ENCODE measurements at places on chromosomes 13 and 19.

GRCh38 chr13:50082426-50083281 is 67.4 kb downstream of the KCNRG start:
- peak; percentile 48 for DNase-seq

DNA sequence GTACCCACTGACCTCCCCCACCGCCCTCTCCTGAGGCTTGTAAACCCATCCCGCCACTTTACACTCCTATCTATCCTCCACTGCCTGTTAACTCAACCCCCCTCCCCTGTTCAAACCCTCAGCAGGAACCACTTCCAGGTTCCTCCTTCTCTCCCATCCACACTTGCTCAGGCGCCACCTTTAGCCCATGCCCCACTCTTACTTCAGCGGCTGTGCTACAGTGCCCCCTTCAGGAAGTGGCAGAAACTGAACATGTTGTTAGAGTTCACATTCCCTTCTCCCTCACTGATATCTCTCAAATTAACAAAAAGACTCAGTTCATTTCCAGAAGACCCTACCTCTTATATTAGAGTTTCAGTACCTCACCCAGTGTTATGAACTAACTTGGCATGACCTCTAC is 49.4 kb downstream of the ZNF91 start:
- no peak for DNase-seq

DNA sequence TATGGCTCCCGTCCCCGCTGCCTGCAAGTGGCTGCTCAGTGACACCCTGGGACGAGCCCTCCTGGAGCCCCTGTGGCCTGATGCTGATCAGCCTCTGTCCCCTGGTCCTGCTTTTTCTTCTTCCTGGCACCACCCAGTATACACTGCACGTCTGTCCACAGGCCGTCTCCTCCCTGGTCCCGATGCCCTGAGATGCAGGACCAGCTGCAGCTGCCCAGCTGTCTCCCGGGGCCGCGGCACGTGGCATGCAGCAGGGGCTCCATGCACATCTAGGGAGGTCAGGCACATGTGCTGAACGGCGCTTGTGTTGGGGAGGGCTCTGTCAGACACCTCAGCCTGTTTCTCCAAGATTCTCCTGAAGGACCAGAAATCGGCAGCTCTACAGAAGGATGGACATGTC is 30.2 kb downstream of the ZFR2 start:
- DNase-seq, result no peak

GRCh38 chr13:72383646-72384045 is 343.8 kb downstream of the MZT1 start:
- DNase-seq, result no peak

DNA sequence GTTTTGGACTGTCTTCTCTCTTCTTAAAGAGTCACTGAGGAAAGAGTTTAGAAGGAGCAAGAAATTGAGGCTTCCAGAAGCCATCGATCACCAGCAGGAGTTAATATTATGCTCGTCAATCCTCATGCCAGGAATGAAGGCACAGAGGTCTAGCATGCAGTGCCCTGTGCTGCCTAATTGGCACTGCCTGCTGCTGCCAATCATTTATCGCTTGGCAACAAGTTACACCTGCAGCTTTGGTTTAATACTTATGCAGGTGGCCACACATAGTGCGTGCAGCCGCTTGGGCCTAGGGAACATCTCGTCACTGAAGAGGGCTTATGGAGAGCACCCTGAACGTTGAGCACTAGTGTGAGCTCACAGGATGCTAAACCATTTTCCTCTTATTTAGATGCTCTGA is 2.7 kb upstream of the SOX1 start:
- DNase-seq, result no peak

DNA sequence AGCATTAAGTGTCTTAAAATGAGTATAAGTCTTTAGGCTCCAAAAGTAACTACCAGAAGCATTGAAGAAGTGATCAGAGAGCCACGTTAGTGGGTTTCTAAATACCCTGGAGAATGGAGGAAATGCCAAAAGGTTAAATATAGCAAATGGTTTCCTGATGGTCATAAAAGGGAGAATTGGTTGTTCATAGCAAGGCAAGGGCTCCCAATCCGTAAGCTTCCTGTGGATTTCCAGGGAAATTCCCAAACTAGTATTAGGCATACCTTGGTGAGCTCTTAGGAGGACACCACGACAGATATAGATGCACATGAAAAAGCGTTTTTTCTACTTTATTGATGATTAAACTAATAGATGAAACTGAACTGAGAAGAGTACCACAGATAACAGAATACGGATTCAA is 410.9 kb downstream of the FOXO1 start:
- DNase-seq, result no peak

- DNase-seq, result no peak
These were observed 5.9 kb downstream of the RAB8A start for GRCh38 chr19:16117594-16118033.

GRCh38 chr19:18109733-18110608 is 12.4 kb downstream of the MAST3 start:
- no peak for DNase-seq

- DNase-seq, result no peak
These were observed 22.9 kb upstream of the GARRE1 start for GRCh38 chr19:34231439-34231838.

- no peak for DNase-seq
These were observed 318.3 kb downstream of the NDFIP2 start for GRCh38 chr13:79799059-79799867.

DNA sequence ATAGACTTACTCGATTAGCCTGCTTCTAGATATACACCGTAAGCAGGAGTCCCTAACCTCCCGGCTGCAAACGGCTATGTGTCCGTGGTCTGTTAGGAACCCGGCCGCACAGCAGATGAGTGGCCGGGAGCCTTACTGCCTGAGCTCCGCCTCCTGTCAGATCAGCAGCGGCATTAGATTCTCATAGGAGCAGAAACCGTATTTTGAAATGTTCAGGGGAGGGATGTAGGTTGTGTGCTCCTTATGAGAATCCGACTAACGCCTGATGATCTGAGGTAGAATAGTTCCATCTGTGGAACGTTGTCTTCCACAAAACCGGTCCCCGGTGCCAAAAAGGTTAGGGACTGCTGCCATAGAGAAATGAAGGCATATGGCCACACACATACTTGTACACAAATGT is 1491.9 kb downstream of the SLITRK5 start:
- DNase-seq, result no peak

GRCh38 chr19:8075158-8076074 is 22.9 kb downstream of the CCL25 start:
- DNase-seq, result no peak
